ENCODE measurements at places on chromosomes 6 and 20.

DNA sequence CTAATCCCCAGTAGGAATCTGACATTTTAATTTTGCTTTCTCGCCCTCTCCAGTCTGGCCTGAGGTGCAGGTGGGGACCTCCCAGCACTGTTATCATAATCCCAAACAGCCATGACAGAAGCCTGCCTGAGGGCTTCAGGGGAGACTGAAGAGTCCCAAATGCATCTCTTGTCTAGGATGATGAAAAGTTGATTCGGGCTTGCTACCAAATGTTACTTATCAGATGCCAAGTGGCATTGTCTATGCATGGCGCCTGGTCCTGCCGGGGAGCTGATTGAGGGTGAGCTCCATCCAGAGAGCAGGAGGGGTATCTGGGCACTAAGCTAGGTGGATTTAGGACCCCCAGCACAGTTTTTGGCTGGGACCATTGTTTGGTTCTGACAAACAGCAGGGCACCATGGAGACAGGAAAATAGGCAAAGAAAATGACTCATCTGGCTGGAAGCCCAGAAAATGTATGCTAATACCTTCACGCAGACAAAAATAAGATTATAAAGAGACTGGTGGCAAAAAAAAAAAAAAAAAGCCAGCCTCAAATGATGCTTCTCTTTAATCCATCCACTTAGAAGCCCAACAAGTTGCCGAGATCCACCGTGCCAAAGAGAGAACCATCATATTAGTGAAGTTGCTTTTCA lies 513.7 kb upstream of the SULF2 start:
- DNase-seq = no peak

DNA sequence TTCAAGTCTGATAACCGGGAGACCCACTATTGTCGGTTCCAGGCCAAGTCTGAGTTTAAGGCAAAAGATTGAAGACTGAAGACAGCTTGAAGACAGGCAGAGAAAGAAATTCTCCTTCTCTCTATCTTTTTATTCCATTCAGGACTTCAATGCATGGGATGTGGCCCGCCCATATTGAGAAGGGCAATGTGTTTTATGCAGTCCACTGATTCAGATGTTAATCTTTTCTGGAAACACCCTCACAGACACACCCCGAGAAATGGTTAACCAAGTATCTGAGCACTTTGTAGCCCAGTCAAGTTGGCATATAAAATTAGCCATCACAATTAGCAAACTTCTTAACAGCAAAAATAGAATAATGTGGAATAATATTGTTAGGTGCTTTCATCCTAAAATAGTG lies 75.5 kb upstream of the FABP7 start:
- no peak for DNase-seq

GRCh38 chr6:25056130-25056529 lies 120.4 kb upstream of the RIPOR2 start:
- DNase-seq = no peak

DNA sequence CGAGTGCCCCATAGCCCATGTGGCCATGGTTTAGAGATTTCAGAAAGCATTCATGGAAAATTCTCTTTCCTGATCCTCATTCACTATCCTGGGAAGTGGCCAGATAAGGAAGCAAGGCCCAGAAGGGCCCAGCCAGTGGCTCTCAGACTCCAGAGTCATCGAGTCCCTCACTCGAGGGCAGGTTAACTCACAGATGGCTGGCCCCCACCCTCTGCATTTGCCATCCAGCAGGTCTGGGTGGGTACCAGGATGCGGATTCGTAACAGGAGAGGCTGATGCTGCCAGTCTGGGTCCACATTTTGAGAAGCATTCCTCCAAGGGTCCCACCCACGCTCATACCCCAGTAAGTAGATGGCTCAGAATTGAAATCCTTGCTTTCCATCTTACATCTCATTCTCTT lies 3.8 kb upstream of the SSTR4 start:
- DNase-seq = no peak

DNA sequence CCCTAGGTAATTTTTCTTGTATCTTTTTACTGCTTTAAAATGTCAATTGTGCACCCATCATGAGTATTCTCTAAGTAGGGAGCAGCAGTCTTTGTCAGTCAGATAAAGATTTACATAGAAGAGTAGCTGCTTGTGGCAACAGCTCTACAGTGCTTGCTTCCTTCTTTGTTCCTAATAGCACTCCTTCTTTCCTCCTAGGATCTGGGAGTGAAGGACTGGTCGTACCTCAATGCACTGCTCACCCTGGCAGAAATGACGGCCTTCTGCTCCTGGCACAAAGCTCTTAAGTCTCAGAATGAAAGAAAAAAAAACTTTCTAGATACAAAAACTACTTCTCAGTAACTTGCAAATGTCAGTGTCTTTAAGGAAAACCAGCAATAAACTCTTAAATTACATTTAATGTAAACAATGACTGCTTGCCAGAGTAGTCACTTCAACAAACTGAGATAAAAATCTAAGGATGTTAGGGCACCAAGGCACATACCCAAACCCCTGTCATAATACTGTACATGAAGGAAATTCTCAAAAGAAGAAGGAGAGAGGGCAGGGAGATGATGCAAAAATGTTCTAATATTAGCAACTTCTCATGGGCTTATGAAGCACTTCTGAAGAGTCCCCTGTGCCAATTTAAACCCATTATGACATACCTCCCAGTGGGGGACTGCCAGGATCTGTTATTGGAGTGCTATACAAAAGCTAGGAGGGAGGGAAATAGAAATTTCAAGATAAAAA lies 34.0 kb downstream of the NCOA6 start:
- DNase-seq = peak; percentile 68

- DNase-seq = no peak
Measured at GRCh38 chr6:36098920-36099647, 31.2 kb upstream of the MAPK13 start.

DNA sequence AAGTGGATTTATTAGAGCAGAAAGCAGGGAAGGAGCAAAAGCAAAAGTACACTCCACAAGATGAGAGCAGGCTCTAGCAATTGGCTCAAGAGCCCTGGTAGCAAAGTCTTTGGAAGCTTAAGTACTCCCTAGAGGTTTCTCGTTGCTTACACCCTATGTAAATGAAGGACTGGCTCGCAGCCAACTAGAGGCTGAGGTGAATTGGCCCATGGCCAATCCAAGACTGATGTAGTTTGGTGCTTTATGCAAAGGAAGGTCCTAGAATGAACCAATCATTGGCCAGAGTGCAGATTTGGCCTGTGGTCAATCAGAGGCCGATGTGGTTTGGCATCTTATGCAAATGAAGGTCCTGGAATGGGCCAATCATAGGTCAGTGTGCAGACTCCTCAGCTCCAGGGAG lies 191.3 kb upstream of the ARID1B start:
- DNase-seq = no peak

DNA sequence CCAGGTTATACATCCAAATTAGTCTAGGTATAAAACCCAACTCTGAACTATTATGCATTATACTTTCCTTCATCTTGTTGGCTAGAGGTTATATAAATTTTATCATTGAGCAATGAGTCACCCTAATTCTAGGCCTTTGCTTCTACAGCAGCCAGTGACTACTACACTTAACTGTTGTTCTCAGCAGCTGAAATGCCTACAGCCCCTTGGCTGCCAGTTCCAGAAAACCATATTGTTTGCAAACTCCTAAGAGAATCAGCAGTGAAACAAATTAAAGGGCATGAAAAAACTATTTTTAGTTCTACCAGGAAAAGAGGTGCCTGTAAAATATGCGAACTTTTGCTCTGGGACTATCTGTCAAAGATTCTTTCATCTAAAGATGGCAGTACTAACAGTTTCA lies 292.8 kb downstream of the FRK start:
- DNase-seq = no peak

DNA sequence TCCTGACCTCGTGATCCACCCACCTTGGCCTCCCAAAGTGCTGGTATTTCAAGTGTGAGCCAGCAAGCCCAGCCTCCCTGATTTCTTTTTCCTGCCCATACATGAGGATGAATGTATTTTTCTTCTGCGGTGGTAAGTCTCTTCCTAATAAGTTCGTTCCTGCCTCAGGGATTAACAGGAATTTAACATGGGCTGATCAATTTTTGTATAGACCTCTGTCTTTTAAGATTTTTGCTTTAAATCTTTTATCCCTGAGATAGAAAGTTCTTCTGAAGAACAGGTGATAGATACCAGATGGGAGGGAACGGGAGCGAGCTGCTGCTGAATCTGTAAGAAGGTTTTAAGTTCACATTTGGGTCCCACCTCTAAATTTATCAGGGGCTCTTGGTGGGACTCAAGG lies 7.0 kb upstream of the ZNFX1 start:
- DNase-seq = no peak

- no peak for DNase-seq
Measured at GRCh38 chr6:166625356-166625755, 1.7 kb downstream of the RPS6KA2 start.

- DNase-seq = no peak
Measured at GRCh38 chr6:170207586-170208181, 83.2 kb downstream of the DLL1 start.

DNA sequence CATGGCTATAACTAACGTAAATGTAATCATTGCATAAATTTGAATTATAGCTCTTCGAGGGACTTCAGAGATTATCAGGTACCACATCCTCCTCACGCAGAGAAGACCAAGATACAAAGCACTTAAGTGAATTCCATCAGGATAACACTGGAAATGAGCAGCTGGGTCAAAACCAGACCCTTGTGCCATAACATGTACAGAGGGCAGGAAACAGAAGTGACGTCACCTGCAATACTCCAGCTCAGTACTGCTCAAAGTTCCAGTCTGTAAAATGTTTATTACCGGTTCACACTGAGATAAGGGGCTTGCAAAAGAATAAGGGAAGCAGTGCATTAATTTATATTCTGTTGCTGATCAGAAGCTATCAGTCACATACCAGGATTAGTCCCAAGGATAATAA lies 45.8 kb downstream of the RGS17 start:
- no peak for DNase-seq

DNA sequence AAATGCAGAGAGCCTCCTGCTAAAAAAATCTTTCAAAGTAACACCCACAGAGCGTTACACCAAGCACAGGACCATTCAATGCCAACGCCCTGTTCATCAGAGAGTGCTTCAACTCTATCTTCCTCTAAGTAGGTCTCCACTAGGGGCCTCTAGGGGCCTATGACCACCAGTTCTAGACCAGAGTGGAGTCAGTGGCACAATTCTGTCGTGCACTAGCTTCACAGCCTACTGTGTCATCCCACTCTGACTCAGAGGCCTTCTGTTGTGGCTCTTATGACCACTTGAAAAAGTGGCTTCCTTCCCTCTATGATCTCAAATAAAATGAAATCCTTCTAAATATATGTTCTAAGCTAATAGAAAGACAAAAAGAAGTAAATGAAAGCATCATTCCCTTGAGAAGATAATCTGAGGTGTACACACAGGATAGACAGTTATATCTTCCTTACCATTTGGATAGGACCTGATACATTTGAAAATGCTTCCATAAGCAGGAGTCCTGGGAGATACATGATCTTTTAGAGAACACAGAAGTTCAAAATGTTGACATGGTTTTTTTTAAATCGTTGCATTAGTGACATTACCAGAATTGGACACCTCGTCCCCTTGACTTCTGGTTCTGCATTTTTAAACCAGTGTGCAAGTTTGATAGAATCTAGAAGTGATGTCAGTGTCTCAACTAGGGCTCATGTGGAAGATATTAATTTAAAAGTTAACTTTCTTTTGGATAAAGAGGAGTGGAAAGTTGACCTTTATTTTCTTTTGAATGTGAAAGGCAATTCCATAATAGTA lies 151.9 kb downstream of the SH3BGRL2 start:
- DNase-seq = no peak

GRCh38 chr20:44643596-44644229 lies 7.8 kb downstream of the ADA start:
- DNase-seq = peak; percentile 44

DNA sequence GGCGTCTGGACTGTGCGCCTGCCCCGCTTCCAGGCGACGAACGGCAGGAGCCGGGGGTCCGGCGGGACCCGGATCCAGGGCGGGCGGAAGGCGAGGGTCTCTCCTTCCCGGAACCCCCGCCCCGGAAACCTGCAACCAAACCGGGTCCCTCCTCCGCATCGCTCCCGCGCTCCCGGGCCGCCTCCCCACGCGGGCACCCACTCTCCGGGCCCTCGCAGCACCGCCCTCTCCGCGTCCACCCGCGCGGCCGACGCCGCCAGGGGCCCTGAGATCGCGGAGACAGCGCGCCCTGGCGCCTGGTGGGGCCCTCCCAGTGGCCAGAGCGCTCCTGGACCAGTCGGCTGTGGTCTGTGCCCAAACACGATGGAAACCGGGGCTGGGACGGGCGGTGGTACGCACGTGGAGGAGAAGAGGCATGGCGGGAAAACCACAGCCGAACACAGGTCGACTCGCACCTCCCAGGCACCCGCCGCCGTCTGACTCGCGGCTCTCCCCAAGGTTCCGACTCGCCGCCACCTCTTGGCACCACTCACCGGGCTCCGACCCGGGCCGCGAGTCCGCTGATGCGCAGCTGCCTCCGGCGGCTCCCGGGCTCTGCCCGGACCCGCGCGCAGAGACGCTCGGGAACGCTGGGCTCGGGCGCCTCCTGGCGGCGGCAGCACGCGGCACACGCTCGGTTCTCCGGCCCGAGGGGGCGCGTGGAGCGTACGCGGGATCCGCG lies 7.9 kb downstream of the NKX2-2 start:
- DNase-seq = no peak

GRCh38 chr6:151236668-151237401 lies 2.9 kb upstream of the AKAP12 start:
- DNase-seq = no peak

DNA sequence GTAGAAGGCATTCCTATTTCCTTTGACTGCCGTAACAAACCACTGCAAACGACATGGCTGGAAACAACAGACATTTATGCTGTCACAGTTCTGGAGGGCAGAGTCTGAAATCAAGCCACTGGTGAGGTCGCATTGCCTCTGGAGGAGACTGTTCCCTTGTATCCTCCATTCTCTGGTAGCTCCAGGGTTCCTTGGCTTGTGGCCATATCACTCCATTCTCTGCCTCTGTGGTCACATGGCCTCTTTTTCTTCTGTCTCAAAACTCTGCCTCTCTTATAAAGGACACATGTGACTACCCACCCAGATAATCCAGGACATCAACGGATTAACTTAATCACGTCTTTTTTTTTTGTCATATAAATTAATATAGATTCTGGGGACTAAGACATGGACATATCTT lies 84.4 kb downstream of the LYRM2 start:
- DNase-seq = no peak

- no peak for DNase-seq
Measured at GRCh38 chr6:127484212-127484863, 25.1 kb upstream of the KIAA0408 start.

DNA sequence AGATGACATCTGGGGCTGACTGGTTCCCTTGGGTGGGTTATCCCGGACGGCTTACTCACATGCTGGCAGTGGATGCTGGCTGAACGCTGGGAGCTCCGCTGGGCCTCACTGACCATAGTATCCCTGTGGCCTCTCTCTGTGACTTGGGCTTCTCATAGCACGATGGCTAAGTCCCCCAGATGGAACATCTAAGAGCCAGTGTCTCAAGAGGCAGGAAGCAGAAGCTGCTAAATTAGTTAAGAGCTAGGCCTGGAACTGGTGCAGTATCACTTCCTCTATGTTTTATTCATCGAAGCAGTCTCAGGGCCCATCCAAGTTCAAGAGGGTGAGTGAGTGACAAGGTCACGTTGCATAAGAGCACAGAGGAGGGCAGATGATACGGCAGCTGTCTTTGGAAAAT lies 116.5 kb upstream of the LAMP5 start:
- DNase-seq = no peak

GRCh38 chr6:36384095-36384494 lies 3.4 kb downstream of the ETV7 start:
- no peak for DNase-seq

GRCh38 chr6:3208098-3208774 lies 19.2 kb downstream of the TUBB2B start:
- peak; percentile 95 for DNase-seq

- no peak for DNase-seq
Measured at GRCh38 chr6:39137245-39137644, 22.3 kb upstream of the SAYSD1 start.
